ENCODE measurements at places on chromosomes 16 and 17. TPM values are rescaled to one million over a fixed set of nuclear protein-coding genes. Genes with fewer than 3 reads are reported as not detected.

Gene CPNE2
- 52.5 TPM for total RNA-seq

DNA sequence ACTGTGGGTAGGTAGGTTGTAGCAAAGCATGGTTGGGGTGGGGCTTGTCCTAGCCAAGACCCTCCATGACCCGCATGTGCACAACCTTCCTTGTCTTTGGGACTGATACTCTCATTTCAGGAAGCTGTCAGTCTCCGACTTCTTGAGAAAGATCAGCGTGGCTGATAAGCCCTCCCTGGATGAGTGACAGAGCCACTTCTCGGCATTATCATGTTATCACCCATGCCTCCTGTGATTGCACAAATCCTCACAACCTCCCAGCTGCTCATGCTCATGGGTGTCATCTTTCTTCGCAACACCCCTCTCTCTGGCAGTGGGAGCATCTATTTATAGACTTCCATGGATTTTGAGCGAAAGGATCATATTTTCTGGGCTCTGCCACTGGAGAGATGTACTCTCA is 314.2 kb downstream of the FOXL1 start:
- no peak for DNase-seq

GRCh38 chr17:10091046-10091445 is 107.4 kb downstream of the GAS7 start:
- no peak for DNase-seq

GRCh38 chr17:49486012-49486641 is 9.0 kb upstream of the NGFR start:
- no peak for DNase-seq

- DNase-seq = peak; percentile 77
Observed at GRCh38 chr17:3647769-3648555, 11.4 kb downstream of the CTNS start.

DNA sequence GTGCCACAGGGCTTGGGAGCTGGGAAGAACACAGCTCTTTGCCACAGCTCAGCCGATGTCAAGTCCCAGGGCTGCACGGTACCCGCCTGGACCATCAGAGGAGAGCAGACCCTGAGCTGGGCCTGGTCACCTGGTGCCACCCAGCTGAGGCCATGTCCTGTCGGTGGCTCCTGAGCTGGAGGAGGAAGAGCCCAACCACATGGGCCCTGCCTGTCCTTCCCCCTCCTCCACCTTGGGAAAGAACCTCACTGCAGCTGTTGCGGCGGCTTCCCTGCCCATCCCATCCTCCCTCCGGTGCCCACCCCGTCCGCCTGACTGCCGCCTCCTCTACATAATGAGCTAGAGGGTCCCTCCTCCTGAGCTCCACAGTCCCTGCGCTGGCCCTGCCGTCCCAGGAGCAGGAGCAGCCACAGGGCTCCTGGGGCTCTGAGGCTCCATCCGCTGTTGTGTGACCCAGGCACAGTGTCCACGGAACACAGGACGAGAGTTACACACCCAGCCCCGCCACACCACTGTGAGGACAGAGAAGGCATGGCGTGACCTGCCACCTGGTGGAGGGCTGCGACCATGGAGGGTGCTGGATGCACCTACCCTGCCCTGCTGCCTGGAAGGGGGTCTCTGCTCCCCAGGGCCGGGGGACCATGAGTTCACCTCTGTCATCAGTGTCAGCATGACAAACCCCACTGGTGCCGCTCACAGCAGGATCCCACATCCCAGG is 21.4 kb upstream of the CHMP6 start:
- DNase-seq = peak; percentile 49

DNA sequence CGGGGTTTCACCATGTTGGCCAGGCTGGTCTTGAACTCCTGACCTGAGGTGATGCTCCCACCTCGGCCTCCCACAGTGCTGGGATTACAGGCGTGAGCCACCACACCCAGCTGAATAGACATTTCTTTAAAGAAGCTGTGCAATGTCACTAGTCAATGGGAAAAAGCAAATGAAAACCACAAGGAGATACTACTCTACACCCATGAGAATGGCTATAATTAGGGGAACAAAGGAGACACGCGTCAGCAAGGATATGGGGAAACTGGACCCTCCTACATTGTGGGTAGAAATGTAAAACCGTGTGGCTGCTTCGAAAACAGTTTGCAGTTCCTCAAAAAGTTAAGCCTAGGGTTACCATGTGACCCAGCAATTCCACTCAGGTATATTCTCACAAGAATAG is 103.4 kb downstream of the VPS53 start:
- no peak for DNase-seq

- no peak for DNase-seq
Observed at GRCh38 chr16:20923876-20924275, 23.3 kb downstream of the LYRM1 start.

Gene FOXJ1
- total RNA-seq = 0.52 TPM

GRCh38 chr16:85621698-85622428 is 8.7 kb downstream of the GSE1 start:
- peak; percentile 77 for DNase-seq

Gene ITGAX
- total RNA-seq = 2.9 TPM

GRCh38 chr16:2033057-2033908 is 6.6 kb downstream of the NHERF2 start:
- peak; percentile 72 for DNase-seq

DNA sequence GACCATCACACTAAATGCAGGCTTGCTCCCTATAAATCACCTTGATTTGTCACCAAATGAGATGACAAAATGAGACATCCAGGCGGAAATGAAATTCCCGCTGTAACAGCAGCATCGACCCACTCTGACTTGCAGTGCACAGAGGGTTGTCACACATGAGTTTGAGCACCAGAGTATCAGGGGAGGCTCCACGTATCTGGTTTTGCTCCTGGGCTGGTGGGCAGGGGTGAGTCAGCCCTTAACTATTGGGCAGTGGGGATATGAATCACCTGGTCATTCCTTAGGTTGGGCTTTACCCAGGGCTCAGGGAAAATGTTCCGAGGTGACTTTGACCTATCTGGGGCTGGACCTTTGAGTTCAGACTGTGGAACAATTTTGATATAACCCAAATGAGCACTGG is 245.2 kb upstream of the CCL2 start:
- DNase-seq = no peak

Gene ABI3
- 7.2 TPM for total RNA-seq

Gene SPN
- 4.4 TPM for total RNA-seq

Gene ARHGAP23
- total RNA-seq = 6.1 TPM
